Right lung (tissue), 10 donors: ENCODE measurements at places on chromosomes 16 and 17. TPM values are rescaled to one million over a fixed set of nuclear protein-coding genes. Genes with fewer than 3 reads are reported as not detected.
A peak's percentile ranks its signal among the peaks of the same experiment; 100 is the strongest.

- peak; percentile 16 for DNase-seq
Measured at GRCh38 chr17:73228748-73229236, 32.9 kb downstream of the CPSF4L start.

DNA sequence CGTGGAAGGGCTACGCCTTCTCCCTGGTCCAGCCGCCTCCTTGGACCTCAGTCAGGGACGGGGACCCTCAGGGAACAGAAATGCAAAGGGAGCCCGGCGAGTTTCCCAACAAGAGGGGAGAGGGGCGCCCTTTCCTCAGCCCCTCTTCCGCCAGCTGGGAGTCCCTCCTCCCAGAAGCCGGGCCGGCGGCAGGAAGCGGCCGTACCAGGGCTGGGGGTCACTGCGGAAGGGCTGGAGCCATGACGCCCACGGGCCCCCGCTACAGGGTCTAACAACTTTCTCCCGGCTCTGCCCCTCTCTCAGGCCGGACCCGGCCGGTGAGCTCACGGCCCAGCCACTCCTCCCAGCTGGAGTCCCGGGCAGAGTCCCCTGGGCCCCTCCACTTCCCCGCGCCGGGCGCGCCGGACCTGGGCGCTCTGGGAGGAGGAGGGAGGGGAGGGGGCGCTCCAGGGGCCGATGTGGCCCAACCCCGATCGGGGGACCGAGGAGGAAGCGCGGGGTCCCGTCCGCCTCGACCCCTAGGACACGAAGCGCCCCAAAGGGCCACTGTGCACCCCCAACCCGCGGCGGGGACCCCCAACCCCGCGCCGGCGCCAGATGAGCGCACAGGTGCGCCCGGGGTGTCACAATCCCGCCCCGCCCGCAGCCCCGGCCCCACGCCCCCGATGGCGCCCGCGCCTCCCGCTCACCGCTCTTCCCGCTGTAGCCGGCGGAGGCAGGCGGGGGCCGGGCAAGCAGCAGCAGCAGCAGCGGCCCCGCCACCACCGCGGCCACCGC is 578 bp downstream of the PGAP6 start:
- DNase-seq, result no peak

DNA sequence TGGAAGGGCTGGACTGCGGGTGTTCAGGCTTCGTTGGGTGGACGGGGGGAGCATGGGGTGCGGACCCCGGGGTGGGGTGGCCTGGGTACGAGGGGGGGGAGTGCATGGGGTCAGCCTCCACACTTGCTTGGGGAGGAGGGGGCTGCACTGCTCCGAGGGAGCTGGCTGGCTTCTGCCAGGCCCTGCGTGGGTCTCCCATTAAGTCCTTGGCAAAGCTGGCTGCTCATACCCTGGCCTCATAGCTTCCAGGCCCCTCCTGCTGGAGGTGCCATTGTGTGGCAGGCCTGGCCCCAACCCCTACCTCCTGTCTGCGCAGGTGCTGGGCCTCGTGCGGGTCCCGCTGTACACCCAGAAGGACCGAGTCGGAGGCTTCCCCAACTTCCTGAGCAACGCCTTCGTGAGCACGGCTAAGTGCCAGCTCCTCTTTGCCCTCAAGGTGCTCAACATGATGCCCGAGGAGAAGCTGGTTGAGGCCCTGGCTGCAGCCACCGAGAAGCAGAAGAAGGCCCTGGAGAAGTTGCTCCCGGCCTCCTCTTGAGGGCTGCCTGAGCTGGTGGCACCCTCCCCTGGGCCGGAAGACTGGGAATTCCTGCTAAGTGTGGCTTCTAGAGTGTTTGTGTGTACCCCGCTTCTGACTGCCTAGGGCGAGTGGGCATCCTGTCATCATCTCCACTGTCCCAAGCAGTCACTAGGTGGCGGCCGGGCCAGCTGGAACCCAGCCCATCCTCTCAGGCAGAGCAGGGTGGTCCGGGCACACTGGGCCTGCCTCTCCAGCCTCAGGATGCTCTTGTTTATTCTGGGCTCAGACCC is 1.5 kb downstream of the NUDT16L1 start:
- DNase-seq, result no peak

The LYRM9 gene
- 22.3 TPM for polyA plus RNA-seq

The FN3K gene
- polyA plus RNA-seq, result 19.2 TPM

- no peak for DNase-seq
Measured at GRCh38 chr17:64500862-64501765, 4.3 kb upstream of the POLG2 start.

The RCVRN gene
- polyA plus RNA-seq, result 0.48 TPM

The TRIM72 gene
- 0.13 TPM for polyA plus RNA-seq

The LRRC37A2 gene
- 46.1 TPM for polyA plus RNA-seq

GRCh38 chr16:11561454-11561805 is 25.3 kb downstream of the LITAF start:
- DNase-seq, result no peak

GRCh38 chr17:74945543-74945942 is 9.8 kb downstream of the OTOP3 start:
- DNase-seq, result no peak

- DNase-seq, result no peak
Measured at GRCh38 chr17:8249621-8250500, 772 bp downstream of the PFAS start.

DNA sequence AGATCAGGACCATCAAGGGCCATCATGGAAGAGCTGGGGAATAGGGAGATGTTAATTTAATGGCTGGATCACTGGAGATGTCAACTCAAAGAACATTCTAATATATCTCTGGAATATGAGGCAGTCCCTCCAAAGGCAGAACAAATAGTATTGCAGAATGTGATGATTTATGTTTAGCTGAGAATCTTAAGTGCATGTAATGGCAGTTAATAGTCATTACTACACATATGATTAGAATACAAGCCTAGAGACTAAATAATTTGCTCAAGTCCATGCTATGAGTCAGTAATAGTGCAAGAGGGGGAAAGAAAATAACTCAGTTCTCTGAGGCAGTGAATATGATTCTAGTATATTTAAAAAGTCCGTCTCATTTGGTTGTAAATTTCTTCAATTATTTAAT is 32.3 kb downstream of the SNTB2 start:
- no peak for DNase-seq

The TMIGD1 gene
- polyA plus RNA-seq, result not detected

DNA sequence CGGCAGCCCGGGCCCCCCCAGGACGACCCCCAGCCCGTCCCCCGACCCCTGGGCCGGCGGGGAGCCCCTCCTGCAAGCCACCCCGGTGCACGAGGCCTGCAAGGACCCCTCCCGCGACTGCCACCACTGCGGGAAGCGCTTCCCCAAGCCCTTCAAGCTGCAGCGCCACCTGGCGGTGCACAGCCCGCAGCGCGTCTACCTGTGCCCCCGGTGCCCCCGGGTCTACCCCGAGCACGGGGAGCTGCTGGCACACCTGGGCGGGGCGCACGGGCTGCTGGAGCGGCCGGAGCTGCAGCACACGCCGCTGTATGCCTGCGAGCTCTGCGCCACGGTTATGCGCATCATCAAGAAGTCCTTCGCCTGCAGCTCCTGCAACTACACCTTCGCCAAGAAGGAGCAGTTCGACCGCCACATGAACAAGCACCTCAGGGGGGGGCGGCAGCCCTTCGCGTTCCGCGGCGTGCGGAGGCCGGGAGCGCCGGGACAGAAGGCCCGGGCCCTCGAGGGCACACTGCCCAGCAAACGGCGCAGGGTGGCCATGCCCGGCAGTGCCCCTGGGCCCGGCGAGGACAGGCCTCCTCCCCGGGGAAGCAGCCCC is 15.6 kb upstream of the ZFPM1 start:
- no peak for DNase-seq

The DHRS7C gene
- not detected for polyA plus RNA-seq

- DNase-seq, result peak; percentile 46
Measured at GRCh38 chr16:23801378-23801777, 34.4 kb upstream of the PRKCB start.

- no peak for DNase-seq
Measured at GRCh38 chr16:683396-684070, 601 bp downstream of the JMJD8 start.

The PRSS36 gene
- 2.0 TPM for polyA plus RNA-seq

DNA sequence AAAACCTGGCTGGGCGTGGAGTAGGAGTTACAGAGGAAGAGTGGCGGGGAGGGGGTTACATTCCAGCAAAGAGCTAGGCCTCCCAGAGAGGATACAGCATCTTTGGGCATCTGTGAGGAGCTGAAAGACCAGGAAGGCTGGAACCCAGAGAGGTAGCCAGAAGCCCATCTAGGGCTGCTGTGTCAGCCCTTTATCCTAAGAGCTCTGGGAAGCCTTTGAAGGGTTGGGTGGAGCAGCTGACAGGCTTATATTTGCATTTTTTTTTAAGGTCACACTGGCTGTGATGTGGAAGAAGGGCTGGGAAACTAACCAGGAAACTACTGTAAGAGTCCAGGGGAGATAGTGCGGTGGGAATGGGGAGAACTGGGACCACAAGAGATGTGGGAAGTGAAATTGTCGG is 6.8 kb upstream of the CNOT1 start:
- DNase-seq, result no peak

DNA sequence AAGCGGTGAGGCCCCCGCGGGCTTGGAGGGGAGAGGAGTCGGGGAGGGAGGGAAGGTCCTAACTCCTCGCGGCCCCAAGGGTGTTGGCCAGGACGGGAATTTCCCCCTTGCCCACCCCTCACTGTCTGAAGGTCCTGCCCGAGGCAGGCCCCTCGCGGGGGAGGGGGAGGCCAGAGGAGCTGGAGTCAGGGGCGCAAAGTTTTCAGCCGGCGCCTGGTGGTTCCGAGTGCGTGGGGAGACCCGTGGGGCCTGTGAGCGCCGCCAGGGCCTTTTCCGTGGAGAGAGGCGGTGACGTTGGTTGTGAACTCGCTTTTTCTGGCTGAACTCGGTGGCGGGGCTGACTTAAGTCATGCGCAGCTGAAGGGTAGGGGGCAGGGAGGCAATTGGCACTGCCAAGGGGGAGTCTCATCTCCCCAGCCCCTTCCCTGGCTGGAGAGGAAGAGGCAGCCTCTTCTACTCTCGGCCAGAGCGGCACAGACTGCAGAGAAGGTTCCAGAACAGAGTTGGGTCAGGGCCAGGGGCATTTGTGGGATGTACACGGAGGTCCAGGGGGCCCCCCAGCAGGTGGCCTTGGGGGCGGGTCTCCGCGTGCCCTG is 1.5 kb downstream of the CACNA1H start:
- DNase-seq, result no peak

DNA sequence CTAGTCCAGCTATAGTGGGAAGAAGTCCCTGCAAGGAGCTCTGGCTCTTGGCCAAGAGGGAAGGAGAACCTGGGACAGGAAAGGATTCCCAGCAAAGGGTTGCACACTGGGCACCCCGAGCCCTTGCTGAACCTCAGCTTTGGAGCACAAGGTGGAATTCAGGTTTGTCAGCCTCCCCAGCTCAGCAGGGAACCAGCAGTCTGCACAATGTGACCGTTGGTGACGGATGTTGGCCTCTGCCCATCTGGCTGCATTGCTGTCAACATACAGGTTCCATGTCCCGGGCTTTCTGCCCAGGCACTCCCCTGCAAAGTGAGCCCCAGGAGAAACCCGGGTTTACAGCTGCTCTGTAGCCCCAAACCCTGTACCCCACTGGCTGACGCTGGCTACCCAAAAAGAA is 6.7 kb downstream of the RPRML start:
- no peak for DNase-seq

DNA sequence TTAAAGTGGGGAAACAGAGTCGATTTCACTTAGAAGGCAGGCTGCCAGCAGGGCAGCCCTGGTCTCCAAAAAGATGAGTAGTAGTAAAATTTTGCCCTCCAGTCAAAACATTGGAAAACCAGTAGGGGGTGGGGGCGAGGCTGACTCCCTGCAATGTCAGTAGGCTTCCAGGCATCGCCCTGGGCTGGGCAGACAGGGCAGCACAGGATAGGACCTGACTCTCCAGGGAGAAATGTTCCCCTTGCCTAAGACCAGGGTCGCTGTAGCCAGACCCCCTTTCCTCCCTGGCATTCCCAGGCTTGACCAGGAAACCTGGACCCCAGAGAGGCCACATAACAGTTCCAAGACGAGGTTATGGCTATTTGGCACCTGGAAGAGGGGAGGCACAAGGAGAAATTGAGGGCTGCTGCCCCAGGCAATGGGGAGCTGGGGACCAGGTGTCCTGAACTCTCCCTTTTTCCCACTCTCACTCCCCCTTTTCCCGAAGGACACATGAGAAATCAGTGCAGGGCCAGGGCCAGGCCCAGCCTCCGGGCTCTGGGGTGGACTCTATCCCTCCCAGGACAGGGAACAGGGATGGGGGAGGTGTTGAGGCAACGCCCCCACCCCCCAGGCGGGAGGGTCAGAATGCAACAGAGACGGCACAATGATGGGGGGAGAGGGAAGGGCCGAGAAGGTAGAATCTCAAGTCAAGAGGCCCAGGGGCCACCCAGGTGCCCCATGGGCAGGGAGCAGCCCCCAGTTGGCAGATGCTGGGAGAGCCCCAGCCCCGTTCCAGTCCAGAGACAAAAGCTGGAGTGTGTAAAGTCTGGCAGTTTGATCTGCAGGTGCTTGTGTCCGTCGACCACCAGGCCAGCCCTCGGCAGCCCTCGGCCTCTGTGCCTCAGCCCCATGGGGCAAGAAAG is 4.5 kb upstream of the SAMD14 start:
- DNase-seq, result no peak
